Psoas muscle (tissue), 8 donors: ENCODE measurements at places on chromosomes 5 and 9. TPM values are rescaled to one million over a fixed set of nuclear protein-coding genes. Genes with fewer than 3 reads are reported as not detected.

Gene GLRX
- polyA plus RNA-seq: 3,024 TPM

Gene SPINK4
- not detected for polyA plus RNA-seq

Gene BAAT
- 0.08 TPM for polyA plus RNA-seq

Gene KCNV2
- not detected for polyA plus RNA-seq

Gene EHMT1
- 31.2 TPM for polyA plus RNA-seq

Gene CTXN3
- 0.06 TPM for polyA plus RNA-seq

Gene DND1
- 0.37 TPM for polyA plus RNA-seq

Gene IRX1
- not detected for polyA plus RNA-seq

Gene GFPT2
- polyA plus RNA-seq: 2.0 TPM

Gene TLX3
- not detected for polyA plus RNA-seq

Gene MLANA
- not detected for polyA plus RNA-seq

Gene OR1N2
- not detected for polyA plus RNA-seq

Gene STING1
- polyA plus RNA-seq: 4.4 TPM

Gene SPATA31C2
- not detected for polyA plus RNA-seq

Gene ADAMTS12
- 0.28 TPM for polyA plus RNA-seq

Gene LRRC19
- polyA plus RNA-seq: not detected
